ENCODE measurements at places on chromosomes 16 and 17.

DNA sequence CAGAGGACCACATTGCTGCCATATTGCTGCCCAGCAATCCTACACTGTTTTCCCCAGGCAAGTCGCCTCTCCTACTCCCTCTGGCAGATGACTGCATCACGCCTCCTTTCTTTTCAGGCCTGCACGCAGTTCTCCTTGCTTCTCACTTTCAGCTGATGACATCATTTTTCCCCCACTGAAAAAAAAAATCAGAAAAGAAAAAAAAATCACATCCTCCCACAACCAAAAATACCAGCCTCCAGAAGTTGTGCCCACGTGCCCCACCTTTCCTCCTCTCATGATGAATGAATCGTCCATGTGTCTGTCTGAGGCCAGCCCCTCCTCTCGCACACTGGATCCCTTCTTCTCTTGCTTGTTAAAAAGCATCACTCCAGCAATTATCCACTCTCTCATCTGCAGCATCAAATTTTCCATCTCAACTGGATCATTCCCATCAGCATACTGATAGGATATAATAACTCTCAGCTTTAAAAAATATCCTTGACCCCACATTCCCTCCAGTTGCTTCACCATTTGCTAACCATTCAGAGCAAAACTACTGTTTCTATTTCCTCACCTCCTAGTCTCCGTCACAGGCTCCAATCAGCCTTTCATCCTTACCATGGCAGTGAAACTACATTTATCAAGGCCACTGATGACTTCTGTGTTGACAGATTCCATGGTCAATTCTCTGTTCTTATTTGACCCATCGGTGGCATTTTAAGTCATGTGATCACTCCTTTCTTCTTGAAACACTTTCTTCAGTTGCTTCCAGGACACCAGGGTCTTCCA lies 30.1 kb upstream of the DYNLL2 start:
- DNase-seq, result no peak

- no peak for DNase-seq
Observed at GRCh38 chr17:58811290-58811689, 55.6 kb downstream of the PPM1E start.

- DNase-seq, result no peak
Observed at GRCh38 chr16:80627108-80627507, 86.3 kb downstream of the DYNLRB2 start.

- DNase-seq, result no peak
Observed at GRCh38 chr16:57406881-57407280, 2.3 kb downstream of the CCL17 start.

Measured in Caki2 (cell line).